ENCODE measurements at places on chromosomes 1 and 21.

DNA sequence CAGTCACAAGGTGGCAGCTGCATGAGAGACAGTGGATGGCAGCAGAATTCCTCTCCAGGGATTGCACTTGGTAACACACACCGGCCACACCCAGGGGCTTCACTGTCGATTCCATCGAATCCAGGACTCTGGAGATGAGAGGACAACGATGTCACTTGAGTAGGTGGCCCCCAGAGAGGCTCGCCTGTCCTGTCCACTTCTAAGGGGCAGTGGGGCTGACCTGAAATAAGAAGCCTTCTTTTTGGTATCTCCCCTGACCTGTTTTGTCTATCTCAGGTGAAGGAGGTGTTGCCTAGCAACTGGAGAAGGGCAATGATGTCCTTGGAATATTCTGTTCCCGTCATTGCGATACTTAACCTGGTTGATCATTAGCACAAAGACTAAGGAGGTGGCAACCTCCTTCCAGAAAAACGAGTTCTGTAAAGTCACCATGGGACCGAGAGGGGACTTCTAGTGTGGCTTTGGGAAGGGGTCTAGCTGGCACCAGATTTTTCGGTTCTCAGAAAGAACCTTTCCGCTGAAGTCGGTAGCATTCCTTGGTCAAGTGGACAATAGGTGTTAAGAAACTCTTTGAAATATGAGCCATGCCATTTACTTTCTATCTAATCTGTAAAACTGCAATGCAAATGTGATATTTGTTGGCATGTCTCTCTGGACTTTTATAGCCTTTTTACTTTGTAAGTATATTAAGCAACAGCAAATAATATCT, 85.2 kb upstream of the TMPRSS2 start:
- no peak for DNase-seq

GRCh38 chr1:32111040-32111623, 3.3 kb downstream of the KPNA6 start:
- no peak for DNase-seq

DNA sequence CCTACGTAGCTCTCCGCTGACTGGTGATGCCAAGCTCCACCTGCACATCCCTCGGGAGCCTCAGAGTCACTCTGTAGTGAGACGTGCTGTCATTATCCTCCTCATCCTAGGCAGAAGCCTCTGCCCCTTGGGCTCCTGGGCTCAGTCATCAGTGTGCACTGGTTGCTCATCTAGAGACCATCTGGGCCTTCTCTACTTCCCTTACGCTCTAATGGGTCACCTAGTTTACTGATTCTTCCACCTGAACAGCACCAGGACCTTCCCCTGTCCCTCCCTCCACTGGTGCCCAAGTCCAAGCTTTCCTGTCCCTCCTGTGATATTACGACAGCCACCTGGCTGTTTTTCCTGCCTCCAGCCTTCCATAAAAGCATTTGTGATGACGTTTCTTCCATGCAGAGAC, 136.1 kb upstream of the ERRFI1 start:
- DNase-seq: no peak

DNA sequence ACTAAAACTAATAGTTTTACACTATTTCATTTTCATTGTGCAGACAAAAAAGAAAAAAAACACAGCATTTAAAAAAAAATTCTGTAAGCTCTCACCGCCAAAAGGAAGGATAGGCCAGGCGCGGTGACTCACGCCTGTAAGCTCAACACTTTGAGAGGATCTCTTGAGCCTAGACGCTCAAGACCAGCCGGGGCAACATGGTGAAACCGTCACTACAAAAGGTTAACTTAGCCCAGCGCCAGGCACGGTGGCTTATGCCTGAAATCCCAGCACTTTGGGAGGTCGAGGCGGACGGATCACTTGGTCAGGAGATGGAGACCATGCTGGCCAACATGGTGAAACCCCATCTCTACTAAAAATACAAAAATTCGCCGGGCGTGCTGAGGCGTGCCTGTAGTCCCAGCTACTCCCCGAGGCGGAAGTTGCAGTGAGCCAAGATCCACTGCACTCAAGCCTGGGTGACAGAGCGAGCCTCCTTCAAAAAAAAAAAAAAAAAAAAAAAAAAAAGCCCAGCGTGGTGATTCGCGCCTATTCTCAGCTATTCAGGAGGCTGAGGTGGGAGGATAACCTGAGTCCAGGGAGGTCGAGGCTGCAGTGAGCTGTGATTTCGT, 14.3 kb upstream of the SPEN start:
- DNase-seq: no peak

DNA sequence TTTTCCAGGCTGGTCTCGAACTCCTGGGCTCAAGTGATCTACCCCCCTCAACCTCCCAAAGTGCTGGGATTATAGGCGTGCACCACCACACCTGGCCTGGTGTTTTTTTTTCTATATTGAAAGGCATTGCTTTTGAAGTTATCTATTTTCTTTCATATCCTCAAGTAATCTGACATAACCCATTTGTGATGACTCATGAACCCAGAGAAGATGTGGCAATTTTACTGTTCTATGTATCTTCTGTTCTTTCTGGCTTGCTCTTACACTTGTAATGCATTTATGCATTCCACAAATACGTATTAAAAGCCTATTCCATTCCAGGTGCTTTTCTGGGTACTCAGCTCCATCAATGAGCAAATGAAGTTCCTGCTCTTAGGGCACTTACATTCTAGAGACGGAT, 29.9 kb upstream of the ERRFI1 start:
- peak; percentile 89 for DNase-seq

DNA sequence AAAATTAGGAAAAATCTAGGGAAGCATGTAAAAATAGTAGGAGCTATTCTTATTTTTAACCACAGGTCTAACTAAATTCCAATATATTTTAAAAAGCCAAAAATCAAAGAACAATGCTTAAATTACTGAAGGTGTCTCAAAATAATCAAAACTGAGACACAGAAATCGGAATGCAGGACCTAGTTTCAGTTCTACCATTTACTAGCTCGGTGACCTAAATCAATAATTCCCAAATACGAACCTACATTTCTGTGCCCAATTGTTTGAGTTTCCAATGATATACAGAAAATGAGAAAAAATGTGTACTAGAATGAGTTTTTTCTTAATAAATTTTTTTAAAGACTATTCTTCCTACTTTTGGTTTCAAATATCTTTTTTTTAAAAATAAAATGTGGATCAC, 37.4 kb downstream of the ANKRD13C start:
- DNase-seq: no peak

DNA sequence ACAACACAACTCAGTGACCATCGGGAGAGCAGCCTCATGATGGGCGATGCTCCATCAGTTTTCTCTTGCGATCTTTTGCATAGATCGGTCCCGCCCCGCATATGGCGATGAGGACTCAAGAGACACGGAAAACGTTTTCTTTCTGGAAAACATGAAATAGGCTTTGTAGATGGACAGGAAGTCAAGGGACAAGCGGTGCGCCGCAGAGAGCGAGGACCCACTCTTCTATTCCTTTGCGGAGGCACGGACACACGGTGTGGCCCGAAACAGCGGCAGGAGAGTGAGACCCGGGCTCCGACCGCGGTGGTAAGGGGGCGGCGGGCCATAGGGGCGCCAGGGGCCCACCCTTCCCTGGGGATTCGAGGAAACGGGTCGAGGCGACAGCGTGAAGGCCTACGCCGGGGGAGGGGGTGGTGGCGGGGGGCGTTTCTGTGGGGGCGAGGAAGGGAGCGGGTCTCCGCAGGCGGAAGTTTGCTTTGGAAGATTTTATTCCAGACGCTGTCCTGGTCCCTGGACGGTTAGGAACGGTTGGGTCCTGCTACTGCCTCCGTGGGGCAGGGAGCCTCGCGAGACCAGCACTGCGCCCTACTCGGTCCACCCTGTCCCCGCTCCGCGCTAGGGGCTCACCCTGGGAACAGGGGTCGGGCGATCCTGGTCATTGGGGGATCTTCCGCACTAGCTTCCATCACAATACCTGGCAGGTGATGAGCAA, 796 bp upstream of the TDRKH start:
- no peak for DNase-seq

GRCh38 chr1:109931911-109932636, 21.4 kb downstream of the CSF1 start:
- no peak for DNase-seq

- DNase-seq: no peak
These were observed 26.2 kb upstream of the LBR start for GRCh38 chr1:225453797-225454648.

DNA sequence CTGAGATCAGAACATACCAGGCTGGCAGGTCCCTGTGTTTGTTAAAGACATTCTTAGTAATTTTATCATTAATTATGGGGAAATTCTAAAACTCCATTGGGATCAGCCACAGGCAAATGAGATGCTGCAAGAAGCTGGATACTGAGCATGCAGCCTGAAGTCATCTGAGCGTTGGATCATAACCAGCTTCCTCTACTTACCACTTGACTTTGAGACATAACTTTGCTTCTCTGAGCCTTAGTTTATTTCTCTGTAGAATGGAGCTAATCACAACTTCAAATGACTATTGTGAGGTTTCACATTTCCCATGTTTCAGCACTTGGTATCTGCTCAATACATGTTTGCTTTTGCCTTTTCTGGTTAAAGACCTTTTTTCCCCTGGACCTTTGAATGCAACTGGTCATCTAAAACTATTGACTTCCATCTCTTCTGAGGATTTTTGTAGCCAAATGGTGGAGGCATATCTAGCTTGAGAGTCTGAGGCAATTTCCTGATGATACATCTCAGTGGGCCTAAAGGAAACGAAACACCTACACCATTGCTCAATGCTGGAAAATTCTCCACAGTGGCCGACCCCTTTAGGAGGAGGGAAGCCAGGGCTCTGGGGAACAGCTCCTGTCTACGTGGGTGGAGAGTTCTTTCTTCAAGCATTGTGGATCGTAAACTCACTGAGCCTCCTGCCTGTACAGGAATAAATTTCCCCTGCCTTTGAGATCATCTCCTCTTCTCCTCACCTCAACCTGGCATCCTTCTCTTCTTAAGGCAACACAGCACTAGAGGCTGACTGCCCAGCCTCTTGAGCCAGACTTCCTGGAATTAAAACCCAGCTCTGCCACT, 109.1 kb upstream of the HOOK1 start:
- no peak for DNase-seq

DNA sequence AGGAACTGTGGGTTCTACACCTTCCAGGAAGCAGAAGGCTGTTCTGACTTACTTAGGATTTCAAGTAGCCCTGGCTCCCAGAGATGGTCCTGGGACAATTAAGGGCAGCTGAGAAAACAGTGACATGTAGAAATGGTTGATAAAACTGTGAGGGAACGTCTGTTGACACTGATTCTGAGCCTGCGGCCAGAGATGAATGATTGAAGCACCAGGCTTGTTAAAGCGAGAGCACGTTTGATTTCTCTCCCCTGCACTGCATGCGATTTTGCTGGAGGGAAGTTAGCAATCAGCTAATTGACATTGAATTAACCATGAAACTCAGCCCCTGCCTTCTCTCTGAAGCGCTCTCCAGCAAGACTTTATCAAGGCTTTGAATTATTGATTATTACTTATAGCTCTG, 29.9 kb upstream of the POU3F1 start:
- no peak for DNase-seq

GRCh38 chr1:57360846-57361407, 62.9 kb downstream of the DAB1 start:
- DNase-seq: no peak

GRCh38 chr1:229863651-229864545, 203.1 kb upstream of the GALNT2 start:
- no peak for DNase-seq

GRCh38 chr1:215637041-215637573, 70.0 kb downstream of the KCTD3 start:
- peak; percentile 13 for DNase-seq

- peak; percentile 66 for DNase-seq
These were observed 462 bp upstream of the TLCD4 start for GRCh38 chr1:95116580-95117206.

DNA sequence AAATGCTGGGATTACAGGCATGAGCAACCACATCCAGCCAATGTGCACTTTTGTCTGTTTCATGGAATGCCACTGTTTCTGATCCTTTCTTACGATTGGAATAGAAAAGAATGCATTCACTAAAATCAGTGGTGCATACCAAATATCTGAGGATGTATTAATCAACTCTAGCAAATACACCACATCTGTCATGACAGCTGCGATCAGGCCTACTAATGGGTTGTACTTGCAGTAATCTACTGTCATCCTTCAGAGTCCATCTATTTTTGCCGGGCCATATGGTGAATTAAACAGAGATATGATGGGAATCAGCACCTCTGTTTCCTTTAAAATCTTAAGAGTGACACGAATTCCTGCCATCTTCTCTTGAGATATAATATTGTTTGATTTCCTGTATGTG, 8.5 kb upstream of the USP1 start:
- DNase-seq: no peak

- peak; percentile 45 for DNase-seq
These were observed 81.2 kb upstream of the F3 start for GRCh38 chr1:94622757-94623156.

DNA sequence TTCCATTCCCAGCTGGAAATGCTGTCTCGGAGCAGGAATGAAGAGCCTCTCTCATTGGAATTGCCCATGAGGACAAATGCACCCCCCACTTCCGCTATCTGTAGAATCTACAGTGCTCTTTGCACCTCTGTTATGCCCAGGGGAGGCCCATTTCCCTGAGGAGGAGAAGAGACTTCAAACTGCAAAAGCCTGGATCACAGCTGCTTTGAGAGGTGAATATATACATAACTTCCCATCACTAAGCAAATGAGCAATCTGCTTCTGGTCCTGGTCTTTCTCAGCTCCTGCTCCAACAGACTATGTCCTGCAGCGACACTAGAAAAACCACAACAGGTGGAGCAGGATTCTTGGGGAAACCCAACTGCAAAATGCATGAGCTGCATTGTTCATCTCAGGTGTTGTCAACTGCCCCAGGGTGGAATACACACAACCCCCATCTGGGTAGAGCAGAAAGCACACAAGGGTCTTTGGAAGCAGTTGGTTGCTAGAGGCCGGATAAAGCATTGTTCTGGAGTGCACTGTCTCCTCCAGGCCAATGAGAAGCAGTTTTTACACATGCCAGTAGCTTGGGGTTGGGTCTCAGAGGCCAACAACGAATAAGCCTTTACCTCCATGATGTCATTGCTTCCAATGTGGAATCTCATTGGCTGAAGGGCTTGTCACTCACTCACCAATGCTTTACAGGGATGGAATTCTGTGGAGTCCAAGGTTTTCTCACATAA, 67.7 kb upstream of the RAB4A start:
- no peak for DNase-seq

DNA sequence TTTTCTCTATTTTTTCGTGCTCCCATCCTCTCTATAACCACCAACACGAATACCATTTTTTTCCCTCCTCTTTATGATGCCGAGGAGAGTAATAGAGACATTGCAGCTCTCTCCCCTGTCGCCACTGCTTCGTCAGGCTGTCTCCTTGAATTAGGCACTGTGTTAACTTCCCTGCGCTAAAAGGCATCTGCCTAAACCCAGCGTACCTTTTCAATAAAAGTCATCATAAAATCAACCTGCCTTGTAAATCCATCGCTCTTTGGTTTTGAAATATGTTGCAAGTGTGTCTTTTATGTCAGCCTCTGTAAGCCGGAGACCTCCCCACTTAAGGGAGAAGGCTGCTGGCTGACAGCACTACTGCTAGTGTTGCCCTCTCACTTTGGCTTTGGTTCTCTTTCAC, 8.7 kb downstream of the RNF220 start:
- no peak for DNase-seq
